Stimulated activated CD8-positive, alpha-beta memory T cell treated with anti-CD3 and anti-CD28 coated beads, Interleukin-2, amount 100 ng/mL, for 48 hours (primary cell): ENCODE measurements at places on chromosomes 3 and 15.

- DNase-seq = no peak
These were observed 73.3 kb upstream of the RAD18 start for GRCh38 chr3:9036404-9037131.

- DNase-seq = no peak
These were observed 3.4 kb upstream of the PXK start for GRCh38 chr3:58329150-58329921.

GRCh38 chr15:69797051-69797595 lies 300.6 kb downstream of the TLE3 start:
- DNase-seq = no peak

DNA sequence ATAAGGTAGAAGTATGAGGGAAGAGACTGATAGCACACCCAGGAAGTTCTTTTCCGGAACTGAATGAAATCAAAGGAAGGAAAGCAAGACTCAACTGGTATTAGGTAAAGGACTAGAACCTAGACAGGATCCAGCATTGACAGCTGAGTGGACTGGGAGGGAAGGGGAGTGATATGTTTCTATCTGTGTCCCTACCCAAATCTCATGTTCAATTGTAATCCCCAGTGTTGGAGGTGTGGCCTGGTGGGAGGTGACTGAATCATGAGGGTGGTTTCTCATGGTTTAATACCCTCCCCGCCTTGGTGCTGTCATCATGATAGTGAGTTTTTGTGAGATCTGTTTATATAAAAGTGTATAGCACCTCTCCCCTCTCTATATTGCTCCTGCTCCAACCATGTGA lies 415.9 kb upstream of the KCNMB2 start:
- no peak for DNase-seq

- DNase-seq = no peak
These were observed 1109.1 kb downstream of the OTOL1 start for GRCh38 chr3:162605651-162606204.

- no peak for DNase-seq
These were observed 27.5 kb upstream of the DRD3 start for GRCh38 chr3:114206342-114206741.

DNA sequence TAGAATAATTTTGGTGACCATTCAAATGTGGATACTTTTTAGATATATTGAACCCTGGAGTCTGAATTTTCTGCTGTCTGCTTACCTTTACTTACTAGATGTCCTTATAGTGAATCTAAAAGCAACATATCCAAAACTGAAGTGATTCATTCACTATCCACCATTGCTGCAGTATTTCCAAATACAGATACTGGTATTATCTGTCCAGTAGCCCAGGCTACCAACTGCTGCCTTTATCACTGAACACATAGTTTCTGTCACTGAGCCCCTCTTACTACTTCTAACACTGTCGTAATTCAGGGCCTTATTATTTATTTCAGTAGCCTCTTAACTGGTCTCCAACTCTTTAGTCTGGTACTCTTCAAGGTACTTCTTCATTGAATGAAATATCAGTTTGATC lies 49.2 kb downstream of the SLMAP start:
- DNase-seq = no peak

- no peak for DNase-seq
These were observed 475.0 kb upstream of the CBLB start for GRCh38 chr3:106343811-106344210.

GRCh38 chr15:49934487-49934886 lies 184.5 kb downstream of the ATP8B4 start:
- no peak for DNase-seq

DNA sequence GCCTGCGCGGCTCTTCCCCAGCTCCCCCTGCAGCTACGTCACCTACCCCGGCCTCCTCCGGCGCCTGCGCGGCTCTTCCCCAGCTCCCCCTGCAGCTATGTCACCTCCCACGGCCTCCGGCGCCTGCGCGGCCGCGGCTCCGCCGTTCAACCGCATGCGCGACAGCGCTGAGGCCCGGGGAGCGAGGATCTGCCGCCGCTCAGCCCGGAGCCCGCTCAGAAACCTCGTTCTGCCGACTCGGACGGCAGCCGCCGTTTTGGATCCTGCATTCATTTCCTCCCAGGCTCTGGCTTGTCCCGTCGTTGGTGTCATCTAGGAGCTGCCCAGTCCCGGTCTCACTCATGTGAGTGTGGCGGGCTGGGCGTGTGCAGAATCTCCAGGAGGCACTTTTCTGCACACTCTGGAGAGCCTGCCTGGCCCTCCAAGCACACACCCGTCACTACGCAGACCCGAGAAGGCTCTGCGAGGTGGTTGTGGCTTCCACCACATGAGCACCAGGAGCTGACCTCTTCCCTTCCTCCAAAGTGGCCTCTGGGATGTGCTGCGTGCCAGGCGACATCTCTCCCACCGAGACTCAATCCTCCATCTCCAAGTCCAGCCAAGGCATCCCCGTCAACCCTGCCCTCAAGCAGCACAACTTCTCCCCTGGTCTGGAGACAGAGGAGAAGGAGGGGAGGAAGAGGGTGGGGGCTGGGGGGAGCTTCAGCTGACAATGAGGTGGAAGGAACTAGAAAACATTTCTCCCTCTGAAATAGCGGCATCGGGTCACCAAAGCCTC lies 165.3 kb downstream of the CHSY1 start:
- no peak for DNase-seq

- no peak for DNase-seq
These were observed 27.8 kb downstream of the DPH3 start for GRCh38 chr3:16236856-16237393.

DNA sequence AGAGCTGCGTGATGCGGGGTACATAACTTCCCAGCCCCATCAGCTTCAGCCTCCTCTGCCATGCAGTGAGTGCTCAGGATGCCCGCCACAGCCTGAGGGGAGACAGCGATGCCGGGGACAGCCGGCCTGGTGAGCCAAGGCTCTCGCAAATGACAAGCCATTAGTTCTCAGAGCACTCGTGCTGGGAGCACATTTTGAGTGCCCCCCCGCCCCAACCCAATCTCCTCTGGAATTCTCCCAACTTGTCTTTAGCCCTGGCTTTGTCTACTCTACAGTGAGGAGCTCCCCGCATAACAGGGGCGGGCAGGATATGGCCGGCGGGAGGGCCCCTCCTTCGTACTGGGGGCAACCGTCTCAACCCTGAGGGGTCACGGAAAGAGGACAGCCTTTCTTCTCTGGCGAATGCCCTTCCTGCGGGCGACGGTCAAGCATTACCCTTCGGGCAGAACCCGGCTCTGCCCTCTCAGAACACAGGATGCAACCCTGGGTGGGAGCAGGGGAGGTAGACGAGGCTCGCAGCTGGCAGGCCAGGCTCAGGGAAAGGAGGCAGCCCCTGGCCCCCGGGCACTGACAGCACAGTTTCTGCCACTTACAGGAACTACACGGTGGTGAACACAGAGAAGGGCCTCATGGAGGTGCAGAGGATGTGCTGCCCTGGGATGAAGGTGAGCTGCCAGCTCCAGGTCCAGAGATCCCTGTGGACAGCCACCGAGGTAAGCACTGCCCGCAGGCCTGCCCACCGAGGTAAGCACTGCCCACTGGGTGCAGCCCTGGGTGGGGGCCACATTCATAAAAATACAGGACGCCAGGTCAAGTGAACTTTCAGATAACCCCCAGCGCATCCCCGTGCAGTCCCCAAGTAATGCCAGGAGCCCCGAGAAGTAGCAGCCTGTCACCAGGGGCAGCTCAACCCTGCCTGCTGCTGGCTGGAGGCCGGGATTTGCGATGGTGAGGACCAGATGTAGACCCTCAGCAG lies 141.7 kb downstream of the LRRK1 start:
- no peak for DNase-seq

DNA sequence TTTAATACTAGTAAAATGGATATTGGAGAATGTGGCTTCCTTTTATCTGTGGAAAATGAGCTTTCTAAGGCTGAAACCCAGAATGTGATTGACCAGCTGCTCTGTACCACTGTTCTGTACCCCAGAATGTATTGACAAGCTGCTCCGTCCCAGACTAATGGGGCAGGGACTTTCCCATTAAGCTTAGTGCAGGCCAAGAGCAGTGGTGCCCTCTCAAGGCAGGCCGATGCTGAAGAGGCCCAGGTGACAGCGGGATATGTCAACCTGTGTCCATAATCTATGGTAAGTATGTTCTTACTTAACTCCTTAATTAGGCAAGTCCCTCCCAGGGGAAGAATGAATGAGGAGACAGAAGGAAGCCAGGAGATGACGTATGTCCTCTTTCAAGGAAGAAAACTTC lies 31.1 kb downstream of the SGO1 start:
- DNase-seq = no peak

- no peak for DNase-seq
These were observed 208.2 kb downstream of the RPLP1 start for GRCh38 chr15:69660658-69661405.

DNA sequence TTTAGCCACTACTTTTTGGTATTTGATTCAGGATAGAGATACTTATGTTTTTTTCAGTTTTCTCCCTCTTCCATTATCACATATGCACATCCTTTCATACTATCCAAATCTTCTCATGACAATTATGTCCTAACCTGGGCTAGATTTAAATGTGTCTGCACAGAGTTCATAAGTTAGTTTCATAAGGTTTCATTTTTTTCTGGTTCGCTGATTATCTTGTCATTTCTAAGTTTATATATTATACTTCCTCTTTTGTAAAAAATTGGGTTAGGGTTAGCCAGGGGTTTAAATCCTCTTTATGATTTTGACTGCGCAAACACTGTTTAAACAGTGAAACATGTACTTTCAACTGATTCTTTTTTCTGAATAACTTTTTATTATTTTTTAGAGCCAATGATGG lies 148.6 kb downstream of the SST start:
- DNase-seq = no peak

DNA sequence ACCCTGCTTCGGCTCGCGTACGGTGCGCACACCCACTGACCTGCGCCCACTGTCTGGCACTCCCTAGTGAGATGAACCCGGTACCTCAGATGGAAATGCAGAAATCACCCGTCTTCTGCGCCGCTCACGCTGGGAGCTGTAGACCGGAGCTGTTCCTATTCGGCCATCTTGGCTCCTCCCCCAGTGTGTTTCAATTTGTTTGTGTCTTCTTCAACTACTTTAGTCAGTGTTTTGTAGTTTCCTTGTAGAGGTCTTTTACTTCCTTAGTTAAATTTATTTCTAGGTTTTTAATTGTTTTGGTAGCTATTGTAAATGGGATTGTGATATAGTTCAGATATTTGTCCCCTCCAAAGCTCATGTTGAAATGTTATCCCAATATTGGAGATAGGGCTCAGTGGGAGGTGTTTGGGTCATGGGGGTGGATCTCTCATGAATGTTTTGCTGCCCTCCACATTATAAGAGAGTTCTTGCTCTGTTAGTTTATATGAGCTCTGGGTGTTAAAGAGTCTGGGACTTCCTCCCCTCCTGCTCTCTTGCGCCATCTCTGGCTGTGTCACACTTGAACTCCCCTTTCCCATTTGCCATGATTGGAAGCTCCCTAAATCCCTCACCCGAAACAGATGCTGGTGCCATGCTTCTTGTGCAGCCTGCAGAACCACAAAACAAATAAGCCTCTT lies 304.4 kb downstream of the DOCK3 start:
- DNase-seq = no peak

- DNase-seq = no peak
These were observed 552.8 kb downstream of the FOXP1 start for GRCh38 chr3:71030748-71031147.

DNA sequence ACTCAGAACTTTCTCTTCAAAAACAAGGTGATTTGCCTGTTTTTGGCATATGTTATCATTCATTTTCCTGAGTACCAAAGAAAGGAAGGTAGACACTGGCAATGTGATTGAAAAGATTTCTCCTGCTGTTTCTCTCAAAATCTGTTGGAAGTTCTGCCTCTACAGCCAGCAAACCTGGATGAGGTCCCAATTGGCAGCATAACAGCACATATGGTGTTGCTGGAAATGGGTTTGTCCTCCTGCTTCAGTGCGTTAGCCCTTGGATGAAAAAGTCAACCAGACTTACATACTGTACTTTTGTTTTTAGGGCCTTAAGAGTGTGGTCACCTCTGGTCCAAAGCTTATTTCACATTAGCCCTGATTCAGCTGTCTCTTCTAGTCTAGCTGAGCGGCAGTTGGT lies 237.6 kb upstream of the MME start:
- DNase-seq = no peak

- no peak for DNase-seq
These were observed 7.7 kb upstream of the SYN2 start for GRCh38 chr3:11996480-11996879.

DNA sequence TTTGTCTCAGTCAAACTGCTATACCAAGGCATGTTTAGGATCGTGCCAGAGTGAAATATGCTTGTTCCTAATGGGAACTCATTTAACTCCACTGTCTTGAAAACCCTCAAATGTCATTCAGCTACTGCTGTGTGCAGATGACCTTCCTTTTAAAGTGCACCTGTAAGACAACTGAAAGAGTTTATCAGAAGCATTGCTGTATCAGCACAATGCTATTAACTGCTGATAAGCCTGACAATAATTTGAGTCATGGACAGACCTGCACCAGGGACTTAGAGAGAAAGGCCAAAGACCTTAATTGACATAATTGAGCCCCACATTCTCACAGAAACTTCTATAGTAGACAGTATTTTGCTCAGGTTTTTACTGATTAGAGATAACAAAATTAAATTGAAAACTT lies 557.9 kb downstream of the DIPK2A start:
- no peak for DNase-seq

- DNase-seq = no peak
These were observed 198.4 kb downstream of the ATP10A start for GRCh38 chr15:25664761-25665160.

DNA sequence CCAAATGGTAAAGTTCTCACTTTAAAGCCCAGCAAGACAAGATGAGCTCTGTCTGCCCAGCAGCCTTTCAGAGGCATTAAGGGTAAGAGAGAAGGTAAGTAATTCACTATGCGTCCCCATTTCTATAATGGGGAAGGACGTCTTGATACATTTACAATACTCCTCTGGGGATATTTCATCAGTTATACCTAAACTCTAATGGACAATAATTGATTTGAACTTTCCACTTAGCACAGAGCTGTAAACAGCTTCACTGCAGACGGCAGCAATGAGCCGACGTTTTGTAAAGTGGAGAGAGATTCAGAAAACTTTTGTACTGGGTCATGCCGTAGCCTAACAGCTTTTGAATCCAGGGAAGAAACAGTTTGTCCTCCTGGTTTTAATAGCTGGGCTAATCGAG lies 127.4 kb downstream of the TIGIT start:
- no peak for DNase-seq

DNA sequence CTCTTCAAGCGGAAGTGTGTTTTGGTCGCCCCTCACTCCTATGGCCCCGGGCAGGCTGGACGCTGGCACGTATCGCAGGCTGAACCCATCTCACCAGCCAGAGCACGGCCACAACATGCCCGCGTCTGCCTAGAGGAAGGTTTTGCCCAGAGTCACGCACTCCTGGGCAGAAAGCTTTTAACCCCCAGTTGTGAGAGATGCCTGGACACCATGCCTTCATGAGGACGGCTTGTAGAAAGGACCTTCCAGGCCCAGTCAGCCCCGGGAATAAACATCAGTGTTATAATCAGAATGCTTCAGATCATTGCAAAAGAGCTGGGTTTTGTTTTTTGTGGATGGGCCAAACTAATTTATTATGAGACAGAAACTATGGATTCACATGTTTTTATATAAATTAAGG lies 16.5 kb downstream of the CYFIP1 start:
- DNase-seq = no peak

- no peak for DNase-seq
These were observed 368.2 kb downstream of the FOXP1 start for GRCh38 chr3:71215351-71215750.
